ENCODE measurements at places on chromosomes 3 and 15.
A peak's percentile ranks its signal among the peaks of the same experiment; 100 is the strongest.

DNA sequence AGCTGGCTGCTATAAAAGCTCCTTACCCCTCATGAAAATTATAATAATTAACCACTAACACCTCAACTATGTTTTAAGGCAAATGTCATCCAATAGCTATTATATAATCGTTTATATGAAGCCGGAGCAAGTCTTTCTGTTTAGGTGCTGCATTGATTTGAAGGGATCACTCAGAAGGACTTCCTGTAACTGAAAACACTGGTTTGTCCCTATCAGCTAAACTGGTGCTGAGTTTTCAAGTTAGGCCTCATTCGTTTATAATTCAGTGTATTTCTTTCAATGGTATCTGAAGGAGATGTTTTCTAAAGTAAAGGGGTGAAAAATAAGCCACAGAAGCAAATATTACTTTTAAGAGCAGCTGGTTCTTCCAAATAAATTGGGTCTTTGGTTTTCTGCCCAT is 14.2 kb downstream of the MEIS2 start:
- DNase-seq: no peak

DNA sequence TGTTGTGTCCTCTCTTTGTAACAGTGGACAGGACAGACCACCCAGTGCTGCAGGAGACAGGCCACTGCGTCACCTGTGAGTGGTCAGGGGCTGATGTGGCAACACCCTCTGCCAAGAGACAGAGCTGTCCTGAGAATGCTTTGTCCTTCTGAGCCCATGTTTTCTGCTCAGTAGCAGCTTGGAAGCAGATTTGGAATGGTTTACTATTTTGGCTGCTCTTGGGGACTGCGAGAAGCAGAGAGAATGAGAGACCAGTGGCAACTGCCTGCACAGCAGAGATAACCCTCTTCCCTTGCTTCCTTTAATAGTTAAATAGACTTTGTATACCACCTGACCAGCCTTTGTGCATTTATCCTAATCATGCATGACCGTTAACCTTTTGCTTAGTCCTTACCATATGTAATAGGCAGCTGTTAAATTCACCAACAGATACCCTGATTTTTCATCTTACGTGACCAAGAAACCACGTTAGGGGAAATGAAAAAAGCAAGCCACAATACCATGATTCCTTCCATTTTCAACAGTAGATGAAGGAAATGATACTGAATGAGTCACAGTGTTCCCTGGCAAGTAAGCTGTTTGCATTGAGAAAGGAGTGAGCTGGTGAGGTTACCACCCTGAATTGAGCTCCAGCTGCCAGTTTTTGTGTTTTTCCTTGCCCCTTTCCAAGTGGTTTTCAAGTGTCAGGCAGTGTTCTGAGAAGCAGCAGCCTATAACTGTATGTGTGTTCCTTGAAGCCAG is 35.5 kb downstream of the B3GALNT1 start:
- DNase-seq: no peak

GRCh38 chr3:102122527-102122926 is 273.2 kb downstream of the NFKBIZ start:
- no peak for DNase-seq

- DNase-seq: peak; percentile 9
Observed at GRCh38 chr15:42137461-42138261, 18.8 kb downstream of the PLA2G4F start.

- DNase-seq: no peak
Observed at GRCh38 chr3:174937478-174937877, 78.3 kb downstream of the NAALADL2 start.
